NCI-H510A (cell line): ENCODE measurements at places on chromosomes 6 and 20.

DNA sequence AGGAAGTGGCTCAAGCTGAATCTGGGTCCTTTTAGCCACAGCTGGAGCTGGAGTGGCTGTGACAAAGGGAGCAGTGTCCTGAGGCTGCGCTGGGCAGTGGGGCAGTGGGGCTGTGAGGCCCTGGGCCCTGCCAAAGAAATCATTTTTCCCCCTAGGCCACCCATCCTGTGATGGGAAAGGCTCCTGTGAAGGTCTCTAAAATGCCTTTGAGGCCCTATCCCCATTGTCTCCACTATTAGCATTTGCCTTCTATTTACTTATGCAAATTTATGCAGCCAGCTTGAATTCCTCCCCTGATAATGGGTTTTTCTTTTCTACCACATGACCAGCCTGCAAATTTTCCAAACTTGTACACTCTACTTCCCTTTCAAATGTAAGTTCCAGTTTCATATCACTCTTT is 539.2 kb downstream of the MEI4 start:
- DNase-seq = no peak

- DNase-seq = no peak
Observed at GRCh38 chr20:62328684-62329388, 26.0 kb downstream of the ADRM1 start.

DNA sequence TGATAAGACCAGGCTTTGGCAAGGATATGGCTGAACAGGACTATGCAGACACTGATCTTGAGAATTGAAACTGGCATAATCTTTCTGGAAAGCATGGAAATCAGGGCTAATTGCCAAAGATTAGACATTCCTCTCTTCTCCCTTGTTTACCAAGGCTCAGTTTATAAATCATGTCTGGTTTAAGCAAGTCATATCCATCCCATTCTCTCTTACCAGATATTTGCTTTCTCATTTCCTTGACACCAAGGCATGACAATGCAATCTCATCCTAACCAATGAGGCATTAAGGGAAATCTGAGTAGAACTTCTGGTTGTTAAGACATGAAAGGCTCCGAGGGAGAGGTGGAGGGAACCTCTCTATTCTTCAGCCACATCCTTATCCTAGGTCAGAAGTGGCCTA is 110.3 kb upstream of the CEP85L start:
- no peak for DNase-seq

DNA sequence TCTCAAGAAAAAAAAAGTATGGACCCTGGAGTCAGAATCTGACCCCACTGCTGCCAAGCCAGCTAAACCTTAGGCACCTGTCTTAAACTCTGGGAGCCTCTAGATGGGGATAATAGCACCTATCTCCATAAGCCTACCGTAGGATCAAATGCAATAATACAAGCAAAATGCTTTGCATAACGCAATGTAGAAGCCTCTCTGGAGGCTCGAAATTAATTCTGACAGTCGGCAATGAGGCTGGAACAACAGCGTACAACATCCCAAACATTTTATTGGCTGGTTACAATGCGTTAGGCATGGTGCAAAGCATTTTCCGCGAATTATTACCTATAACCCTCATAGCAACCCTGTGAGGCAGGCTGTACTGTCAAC is 521 bp downstream of the CDK5RAP1 start:
- DNase-seq = no peak

GRCh38 chr6:2752477-2753109 is 1.9 kb upstream of the MYLK4 start:
- DNase-seq = no peak

GRCh38 chr6:82247505-82248272 is at the start of gene IBTK:
Gene IBTK (minus strand): TSS chr6:82247744. CDS start chr6:82240486, 7,258 bp downstream.
- DNase-seq = peak; percentile 64

DNA sequence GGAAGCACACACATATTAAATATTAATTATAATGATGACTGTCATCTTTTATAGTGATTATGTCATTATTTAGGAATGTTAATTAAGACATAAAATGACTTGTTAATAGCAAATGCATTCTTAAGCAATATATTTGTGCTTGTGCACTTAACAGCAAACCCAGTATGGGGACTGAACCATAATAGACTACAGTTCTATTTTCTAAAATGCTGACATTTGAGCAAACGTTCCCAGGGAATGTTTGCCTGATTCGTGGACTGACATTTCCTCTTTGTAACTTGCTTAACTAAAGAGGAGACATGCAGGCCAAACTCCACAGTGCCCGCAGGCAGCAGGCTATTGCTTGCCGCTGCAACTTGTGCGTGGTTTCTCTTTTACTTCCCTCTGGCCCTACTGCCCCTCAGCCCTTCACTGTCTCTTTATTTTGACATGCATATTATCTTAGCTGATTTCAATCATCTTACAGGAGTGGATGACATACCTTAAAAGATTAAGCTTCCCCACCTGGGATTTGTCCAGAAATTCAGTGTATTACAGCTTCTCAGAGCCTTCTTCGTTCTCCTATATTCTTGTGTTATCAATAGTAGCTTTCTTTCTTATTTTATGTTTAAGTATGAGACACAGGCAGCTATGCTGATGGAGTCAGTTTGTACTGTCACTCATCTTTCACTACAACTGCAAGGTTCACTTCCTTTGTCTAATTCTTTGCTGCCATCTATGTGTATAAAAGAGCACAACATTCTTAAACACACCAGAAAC is 141.5 kb downstream of the GMDS start:
- no peak for DNase-seq

DNA sequence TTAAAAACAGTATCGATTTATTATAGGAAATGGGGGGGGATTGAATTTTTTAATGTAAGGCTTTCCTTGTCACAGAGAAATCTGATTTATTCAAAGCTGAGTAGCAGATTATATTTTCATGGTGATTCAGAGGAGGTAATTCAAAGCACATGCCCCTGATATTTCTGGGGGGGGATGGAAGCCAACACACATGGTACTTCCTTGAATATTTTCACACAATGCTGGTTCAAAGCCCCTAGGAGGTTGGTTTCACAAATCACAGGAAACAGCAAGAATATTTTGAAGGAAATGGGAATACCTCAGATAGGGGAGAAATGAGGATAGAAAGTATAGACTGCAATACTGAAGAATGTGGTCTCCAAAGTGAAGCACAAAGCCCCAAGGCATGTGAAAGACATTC is 98.8 kb downstream of the RTN4IP1 start:
- DNase-seq = no peak

DNA sequence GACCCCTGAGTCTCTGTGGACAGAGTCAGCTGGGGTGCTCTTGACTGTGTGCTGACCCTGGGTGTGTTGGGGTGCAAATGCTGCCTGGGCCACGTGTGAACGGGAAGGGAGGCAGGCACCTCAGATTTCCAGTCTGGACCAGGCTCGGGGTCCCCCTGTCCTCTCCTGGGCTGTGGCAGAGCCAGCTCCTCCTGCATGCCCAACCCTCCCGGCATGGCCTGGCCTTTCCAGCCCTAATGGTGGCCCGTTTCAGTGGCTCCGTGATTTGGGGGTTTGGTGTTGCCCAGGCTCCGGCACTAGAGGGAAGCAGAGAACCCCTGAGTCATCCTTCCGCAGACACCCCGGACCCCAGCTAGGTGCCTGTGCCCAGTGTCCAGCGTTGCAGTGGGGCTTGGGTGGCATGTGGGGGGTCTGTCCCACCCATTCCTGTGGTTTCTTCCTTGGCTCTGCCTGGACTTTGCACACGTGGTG is 9.1 kb downstream of the RBM38 start:
- no peak for DNase-seq

DNA sequence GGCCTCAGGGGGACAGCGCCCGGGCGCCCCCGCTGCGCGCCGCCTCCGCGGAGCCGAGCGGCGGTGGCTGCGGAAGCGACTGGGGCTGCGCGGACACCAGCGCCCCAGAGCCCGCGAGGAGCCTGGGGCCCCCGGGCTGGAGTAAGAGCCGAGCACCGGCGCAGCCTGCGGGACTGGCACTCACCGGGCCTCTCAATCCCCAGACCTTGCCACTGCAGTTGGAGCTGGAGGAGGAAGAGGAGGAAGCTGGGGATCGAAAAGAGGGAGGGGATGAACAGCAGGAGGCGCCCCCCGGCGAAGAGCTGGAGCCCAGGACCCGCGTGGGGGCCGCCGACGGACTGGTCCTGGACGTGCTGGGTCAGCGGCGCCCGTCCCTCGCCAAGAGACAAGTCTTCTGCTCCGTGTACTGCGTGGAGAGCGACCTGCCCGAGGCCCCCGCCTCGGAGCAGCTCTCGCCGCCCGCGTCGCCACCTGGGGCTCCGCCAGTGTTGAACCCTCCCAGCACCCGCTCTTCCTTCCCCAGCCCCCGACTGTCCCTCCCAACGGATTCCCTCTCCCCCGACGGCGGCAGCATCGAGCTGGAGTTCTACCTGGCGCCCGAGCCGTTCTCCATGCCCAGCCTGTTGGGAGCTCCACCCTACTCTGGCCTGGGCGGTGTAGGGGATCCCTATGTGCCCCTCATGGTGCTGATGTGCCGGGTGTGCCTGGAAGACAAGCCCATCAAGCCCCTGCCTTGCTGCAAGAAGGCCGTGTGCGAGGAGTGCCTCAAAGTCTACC is 590 bp downstream of the RNF217 start:
- peak; percentile 2 for DNase-seq

DNA sequence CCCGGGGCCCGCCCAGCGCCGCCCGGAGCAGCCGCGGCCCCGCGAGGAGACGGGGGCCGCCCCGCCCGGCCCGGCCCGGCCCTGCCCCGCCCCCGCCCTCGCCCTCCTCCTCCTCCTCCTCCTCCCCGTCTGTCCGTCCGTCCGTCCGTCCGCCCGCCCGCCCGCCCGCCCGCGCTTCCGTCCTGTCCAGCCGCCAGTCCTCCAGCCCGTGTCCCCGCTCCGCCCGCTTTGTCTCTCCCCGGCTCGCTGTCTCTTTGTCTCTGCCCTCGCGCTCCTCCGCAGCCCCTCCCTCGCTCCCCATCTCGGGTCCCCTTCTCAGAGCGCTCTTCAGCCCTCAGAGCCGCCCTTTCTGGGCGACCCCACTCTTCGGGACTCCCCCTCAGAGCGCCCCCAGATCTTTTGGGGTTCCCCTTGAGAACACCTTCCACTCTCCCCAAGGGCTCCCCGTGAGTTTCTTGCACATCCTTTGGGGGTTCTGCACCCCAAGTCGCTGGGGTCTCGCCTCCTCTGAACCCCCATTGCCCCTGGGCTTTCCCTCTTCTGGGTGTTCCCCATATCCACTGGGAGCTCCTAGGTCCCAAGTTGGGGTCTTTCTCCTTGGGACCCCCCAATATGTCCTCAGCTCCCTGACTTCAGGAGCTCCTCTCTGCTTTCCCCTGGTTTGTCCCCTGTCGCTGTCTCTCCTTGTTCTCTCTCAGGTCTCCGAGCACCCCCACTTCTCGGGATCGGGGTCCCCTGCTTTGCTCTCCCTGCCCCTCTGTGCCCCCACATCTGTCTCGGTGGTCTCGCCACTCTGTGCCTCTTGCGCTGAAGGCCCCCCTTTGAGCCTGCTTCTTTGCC is 79.5 kb upstream of the MYL9 start:
- DNase-seq = no peak

DNA sequence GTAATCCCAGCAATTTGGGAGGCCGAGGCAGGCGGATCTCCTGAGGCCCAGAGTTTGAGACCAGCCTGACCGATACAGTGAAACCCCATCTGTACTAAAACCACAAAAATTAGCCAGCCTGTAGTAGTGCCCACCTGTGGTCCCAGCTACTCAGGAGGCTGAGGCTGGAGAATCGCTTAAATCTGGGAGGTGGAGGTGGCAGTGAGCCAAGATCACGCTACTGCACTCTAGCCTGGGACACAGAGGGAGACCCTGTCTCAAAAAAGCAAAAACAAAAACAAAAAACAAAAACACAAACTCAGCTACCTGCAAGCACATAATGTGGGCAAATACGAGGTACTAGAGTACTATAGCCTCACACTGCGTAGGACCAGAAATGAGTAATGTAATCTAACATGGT is 3.7 kb upstream of the SPATA2 start:
- no peak for DNase-seq

DNA sequence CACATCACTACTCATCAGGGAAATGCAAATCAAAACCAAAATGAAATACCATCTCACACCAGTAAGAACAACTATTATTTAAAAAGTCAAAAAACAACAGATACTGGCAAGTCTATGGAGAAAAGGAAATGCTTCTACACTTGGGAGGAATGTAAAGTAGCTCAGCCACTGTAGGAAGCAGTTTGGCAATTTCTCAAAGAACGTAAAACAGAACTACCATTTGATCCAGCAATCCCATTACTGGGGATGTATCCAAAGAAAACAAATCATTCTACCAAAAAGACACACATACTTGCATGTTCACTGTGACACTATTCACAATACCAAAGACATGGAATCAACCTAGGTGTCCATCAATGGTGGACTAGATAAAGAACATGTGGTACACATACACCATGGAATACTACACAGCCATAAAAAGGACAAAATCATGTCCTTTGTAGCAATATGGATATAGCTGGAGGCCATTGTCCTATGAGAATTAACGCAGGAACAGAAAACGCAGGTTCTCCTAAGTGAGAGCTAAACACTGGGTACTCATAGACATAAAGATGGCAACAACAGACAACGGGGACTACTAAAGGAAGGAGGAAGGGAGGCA is 260.4 kb downstream of the RNGTT start:
- no peak for DNase-seq

GRCh38 chr20:38315290-38315966 is 11.5 kb downstream of the BPI start:
- DNase-seq = no peak
